Stimulated activated CD8-positive, alpha-beta memory T cell treated with anti-CD3 and anti-CD28 coated beads, Interleukin-7, amount 100 ng/mL, for 1 hour (primary cell): ENCODE measurements at places on chromosomes 6 and 20.

DNA sequence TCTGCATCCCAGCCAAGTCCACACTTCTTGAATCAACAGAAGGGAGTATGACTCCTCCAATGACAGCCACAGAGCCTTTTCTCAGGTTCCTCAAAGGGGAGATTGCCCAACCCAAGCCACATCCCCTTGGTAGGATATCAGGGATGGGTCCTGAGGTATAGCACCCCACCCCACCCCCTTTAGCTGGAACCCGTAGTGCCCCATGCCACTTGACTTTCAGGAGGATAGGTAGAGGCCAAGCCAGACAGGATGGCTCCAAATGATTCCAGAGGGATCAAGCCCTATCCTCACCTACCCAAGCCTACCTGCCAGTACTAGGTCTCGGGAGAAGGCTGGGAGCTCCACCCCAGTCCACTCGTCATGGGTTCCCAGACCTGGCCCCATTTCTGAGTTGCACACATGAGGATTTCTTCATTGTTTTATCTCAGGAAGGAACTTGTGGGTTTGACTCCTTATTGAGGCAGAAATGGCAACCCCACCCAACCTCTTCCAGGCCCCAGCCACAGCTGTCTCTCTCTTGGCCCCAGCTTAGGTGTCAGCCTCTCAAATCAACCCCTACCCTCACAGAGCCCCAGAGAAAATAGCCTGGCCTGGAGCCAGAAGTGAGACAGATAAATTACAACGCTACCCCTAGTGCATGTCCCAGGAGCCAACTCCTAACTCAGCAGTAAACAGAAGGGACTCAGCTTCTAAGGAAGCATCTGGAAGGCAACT lies 3.6 kb downstream of the CCND3 start:
- no peak for DNase-seq

- DNase-seq, result no peak
These were observed 63.9 kb downstream of the NINL start for GRCh38 chr20:25521382-25521781.

- no peak for DNase-seq
These were observed 77.5 kb upstream of the MARCKS start for GRCh38 chr6:113779656-113780055.

DNA sequence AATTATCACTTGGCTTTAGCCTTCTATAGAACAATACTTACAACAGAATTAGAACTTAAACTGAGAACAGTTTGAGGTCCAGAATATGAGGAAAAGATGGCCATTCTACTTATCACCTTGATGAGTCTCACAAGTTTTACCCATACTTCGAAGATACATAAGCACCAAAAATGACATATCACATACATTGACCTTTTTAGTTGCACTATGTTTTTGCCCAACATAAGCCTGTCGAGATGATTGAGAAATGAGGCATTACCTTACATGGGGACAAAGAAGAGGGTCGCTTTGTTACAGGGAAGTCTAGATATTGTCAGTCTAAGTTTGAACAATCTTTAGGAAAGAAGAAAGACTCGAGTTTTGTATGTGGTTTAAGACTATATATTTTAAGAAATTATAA lies 48.4 kb upstream of the MEI4 start:
- DNase-seq, result no peak

GRCh38 chr20:17500271-17500670 lies 30.9 kb downstream of the BFSP1 start:
- no peak for DNase-seq

DNA sequence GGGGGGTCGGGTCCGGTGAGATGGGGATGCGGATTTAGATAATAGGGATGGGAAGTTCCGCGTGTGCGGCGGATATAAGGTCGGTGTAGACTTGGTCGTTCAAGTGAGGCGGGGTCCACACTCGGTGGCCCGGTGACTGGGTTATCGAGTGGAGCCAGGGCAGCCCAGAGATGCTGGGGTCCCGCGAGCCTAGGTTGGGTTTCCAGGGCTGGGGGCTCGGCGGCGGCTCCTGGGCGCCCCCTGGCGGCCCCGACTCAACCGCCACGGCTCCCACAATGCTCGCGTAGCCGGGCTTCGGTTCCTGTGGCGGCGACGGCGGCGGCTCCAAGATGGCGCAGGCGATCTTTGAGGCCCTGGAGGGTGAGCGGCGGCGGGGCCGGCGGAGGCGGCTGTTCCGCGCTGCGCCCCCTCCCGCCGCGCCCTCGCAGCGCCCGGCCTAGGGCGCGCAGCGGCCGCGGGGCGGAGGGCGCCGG lies at the start of gene ZNF341:
ZNF341 (plus strand) TSS at position 304 of the 473 bp plus-strand sequence; CDS start at position 330, 26 bp downstream.
- DNase-seq, result peak; percentile 74

- no peak for DNase-seq
These were observed 45.9 kb downstream of the PLAGL1 start for GRCh38 chr6:143961886-143962878.

DNA sequence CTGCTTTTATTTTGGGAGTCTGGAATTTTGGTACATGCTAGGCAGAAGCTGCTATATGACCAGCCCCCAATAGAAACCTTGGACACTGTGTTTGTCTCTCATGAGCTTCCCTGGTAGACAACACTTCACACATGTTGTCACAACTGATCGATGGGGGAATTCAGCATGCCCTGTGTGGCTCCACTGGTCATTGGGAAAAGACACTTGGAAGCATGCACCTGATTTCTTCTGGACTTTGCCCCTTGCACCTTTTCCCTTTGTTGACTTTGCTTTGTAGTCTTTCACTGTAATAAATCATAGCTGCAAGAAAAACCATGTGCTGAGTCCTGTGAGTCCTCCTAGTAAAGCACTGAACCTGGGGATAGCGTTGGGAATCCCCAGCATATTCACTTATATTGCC lies 7.9 kb upstream of the WFDC10A start:
- DNase-seq, result no peak

GRCh38 chr6:170033666-170034065 lies 257.2 kb downstream of the DLL1 start:
- DNase-seq, result no peak

DNA sequence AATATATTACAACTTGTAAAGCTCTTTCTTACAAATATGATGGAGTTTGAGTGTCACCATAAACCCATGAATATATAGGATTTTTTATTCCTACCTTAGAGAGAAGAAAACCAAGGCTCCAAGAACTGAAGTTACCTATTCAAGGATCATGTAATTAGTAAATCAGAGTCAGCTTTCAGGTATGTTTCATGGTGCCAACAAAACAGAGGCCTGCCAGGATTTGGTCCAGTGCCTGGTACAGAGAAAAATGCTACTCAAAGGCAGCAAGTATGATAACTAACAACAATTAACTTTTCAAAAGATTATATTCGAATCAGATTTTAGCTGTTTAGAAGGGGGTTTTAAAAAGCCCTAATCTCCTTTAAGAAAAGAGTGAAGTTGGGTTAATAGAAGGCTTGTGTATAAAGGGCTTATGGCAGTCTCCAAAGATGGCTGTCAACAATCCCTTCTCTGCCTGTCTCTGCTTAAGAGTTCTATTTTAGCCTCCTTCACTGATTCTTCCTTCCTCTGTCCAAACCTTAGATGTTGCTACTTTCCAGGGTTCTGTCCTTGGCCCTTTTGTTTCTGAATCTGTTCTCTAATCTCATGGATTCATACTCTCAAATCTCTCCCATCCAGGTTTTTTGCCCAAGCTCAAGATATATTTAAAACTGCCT lies 7.8 kb downstream of the MAP3K7 start:
- DNase-seq, result no peak

DNA sequence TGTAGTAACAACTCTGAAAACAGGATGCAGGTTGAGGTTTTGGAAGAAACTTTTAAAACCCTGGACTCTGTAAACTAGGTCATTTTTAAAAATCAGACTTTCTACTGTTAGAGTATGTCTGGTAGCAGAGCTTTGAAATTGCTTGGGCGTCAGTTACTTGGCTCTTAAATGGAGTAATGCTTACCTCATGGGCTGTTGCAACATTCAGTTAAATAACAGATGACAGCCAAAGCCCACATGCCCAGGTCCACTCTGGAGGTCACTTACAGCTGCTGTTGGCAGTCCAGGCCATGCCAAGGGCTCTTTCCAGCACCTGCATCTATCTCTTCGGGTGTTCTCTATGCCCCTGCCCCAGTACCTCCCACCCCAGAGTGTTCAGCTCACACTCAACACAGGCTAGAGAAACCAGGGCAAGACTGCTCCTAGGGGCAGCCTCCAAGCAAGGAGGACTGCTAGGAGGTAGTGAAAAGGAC lies 96.4 kb downstream of the BANF2 start:
- DNase-seq, result no peak
